ENCODE measurements at places on chromosomes 7 and 10.
A peak's percentile ranks its signal among the peaks of the same experiment; 100 is the strongest.

DNA sequence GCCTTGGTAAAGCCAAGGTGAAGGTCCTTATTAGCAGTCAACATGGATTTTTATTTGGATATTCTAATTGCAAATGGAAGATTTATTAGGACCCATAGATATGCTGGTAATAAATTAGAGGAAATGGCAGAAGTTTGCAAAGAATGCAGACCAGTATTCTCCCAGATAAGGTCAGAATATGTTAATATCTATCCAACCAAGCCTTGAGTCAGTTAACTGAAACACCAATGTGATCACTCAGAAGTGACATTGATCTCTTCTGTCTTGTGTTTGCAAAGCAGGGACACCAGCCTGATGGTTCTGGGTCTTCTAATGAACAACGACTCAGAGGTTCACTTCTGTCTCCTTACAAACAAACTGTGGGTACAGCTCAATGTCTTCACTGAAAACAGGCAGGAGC is 21.5 kb downstream of the UROS start:
- DNase-seq = no peak

DNA sequence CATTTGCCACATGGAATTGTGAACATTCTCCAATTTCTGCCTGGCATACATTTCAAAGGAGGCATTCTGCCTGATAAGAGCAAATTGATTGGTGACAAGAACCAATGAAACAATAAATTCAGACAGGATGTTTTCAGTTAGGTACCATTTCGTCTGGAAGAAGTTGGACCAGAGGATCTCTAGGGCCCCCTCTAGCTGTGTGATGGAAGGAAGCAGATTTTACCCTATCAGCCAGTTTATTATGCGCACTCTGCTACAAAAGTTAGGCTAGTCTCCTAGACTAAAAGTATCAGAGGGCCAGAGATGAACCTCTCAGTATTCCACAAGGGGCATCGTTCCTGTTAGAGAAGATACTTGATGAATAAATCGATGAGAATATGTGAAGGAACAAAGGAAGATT is 118.0 kb downstream of the BUB3 start:
- no peak for DNase-seq

DNA sequence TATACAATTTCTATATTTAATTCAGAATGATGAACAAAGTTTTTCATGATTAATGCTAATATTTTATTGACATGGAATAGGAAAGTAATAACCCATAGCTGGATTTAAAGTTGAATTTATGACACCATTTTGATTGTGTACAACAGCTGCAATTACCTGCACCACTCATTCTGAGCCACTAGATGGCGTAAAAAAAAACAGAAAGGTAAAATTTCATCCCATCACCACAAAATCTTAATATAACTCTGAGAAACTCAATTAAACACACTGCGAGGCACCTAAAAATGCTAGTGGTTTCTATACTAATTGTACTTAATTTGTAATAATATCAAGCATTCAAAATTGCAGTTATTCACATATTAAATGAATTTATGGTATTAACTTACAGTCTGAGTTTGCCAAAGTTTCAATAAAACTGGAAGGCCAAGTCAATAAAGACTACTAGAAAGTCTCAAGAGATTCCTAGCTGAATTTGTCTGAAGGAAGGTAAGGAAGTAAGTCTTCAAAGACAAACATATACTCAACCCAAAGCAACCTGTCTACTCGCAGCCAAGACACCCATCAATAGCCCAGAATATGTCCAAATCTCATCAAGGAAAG is 182.5 kb downstream of the SKAP2 start:
- DNase-seq = peak; percentile 27

- no peak for DNase-seq
These were observed 49.3 kb upstream of the IL6 start for GRCh38 chr7:22677680-22678079.

DNA sequence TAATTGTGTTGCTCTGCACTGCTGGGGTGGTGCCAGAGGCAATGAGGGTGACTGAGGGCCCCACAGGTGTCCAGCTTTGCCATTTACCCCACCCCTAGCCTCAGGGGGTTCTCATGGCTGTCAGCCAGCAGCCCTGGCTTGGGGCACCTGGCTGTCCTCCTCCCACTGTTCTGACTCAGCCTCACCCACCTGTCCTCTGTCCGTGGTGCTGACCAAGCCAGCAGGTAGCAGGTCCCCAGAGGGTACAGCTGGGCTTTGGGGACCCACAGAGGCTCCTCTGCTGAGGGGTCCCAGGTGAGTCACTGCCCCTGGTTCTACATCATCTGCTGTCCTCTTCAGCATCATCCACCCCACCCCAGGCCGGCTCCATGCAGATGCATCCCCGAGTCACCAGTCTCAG is 32.2 kb upstream of the ZNF716 start:
- no peak for DNase-seq

DNA sequence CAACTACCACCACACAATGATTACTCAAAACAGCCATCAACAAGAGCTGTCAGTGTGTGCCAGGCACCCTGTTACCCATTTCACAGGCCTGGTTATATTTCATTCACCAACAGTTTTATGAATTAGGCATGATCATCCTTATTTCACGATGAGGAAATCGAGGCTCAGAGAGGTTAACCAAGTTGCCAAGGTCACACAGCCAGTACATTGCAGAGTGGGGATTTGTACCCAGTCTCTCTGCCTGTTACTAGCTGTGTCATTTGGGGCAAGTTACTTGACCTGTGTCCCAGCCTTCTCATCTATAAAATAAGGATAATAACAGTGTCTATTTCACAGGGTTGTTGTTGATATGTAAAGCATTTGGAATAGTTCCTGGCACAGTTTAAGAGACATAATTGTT is 97.2 kb downstream of the COL13A1 start:
- no peak for DNase-seq

GRCh38 chr10:127398140-127398970 is 150.8 kb upstream of the NPS start:
- DNase-seq = peak; percentile 76
